ENCODE measurements at places on chromosomes 4 and X.

GRCh38 chrX:82703551-82703950 lies 804.5 kb upstream of the POU3F4 start:
- DNase-seq = no peak

GRCh38 chr4:151785484-151786157 lies 24.8 kb upstream of the GATB start:
- no peak for DNase-seq

DNA sequence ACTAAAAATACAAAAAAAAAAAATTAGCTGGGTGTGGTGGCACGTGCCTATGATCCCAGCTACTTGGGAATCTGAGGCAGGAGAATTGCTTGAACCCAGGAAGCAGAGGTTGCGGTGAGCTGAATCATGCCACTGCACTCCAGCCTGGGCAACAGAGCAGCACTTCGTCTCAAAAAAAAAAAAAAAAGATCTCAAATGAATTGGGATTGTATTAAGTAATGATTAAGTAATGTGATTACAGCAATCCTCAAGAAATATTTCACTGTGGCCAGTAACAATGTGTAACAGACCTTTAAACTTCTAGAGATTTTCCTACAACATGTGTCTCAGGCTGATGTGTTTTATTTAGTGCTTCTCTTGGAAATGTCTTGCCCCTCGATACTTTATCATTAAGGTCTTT lies 46.8 kb downstream of the PKD2 start:
- DNase-seq = no peak

- no peak for DNase-seq
Observed at GRCh38 chrX:41110801-41111625, 25.8 kb downstream of the USP9X start.

GRCh38 chr4:89324671-89325070 lies 17.1 kb upstream of the GPRIN3 start:
- DNase-seq = no peak

DNA sequence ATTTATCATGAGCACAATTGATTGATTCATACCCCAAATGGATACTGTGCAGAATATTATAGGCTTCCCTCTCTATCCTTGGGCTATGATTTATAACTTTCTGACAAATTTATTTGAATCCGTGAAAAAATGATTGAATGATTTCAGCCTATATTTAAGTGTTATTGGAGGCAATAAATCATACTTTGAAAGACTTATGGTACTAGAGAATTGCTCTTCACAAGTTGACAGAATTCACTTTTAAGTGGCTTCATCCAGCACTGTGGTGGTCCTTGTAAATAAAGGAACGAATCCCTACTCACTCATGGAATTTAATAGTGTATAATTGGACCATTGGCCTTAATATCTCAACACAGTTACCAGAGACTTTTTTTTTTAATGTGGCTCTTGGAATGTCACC lies 174.8 kb upstream of the TLL1 start:
- no peak for DNase-seq
